ENCODE measurements at places on chromosomes 4 and X.

DNA sequence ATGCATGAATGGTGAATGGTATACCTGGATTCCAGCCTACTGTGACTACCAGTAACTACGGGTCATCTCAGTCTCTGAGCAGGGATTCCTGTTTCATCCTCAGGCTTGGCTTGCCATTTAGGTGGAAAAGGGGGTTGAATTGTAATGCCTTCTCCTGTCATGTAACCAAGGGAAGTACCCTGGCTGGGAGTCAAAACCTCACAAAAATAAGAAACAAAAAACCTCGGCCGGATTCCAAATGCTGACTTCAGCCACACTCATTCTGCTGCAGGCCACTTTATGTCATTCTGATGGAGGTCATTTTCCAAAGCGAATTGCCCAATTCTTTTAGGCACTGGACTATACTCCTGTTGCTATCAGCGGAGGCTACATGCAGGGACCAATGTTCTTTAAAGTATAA lies 324.7 kb downstream of the LDB2 start:
- DNase-seq: peak; percentile 75

DNA sequence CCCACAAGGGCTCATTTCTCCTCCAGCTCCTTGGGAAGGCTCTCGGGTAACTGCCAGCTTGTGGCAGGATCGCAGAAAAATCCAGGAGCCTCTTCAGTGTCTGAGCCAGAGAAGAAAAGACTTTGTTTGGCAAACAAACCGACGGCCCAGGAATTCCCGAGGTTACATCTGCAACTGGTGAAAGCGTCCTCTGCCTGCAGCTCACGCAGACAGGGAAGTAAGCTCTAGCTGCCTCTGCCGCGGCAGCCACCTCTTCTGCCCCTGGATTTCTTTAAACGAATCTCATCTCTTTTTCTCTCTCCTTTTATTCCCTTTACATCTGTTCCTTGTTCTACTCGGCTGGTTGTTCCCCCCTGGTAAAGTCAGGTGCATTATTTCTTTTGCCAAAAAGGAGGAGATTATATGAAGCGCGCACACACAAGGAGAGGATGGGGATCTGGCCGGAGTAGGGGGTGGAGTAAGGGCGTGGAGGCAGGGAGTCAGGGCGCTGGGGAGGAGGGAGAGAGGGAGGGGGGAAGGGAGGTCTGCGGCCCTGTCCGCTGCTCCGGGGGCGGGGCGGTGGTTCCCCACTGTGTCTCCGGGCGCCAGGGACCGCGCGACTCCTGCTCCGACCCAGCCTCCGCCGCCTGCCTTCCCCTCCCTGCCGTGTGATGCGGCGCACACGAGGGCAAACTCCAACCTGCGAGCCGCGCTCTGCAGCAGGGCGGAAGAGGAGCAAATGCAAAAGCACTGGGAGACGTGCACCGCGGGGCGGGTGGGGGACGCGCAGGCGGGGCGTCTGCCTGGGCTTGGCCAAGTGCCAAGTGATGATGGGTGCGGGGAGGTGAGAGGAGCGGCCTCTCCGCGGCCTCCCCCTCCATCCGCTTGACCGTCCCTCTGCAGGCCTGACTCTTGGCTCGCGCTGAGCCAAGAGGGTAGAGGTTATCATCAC lies at the start of gene DCHS2:
DCHS2 (minus strand) TSS at position 459 of the 931 bp plus-strand sequence; CDS start at position 15, 444 bp downstream.
- peak; percentile 16 for DNase-seq

- no peak for DNase-seq
Measured at GRCh38 chr4:55546506-55546755, 278 bp downstream of the CLOCK start.

DNA sequence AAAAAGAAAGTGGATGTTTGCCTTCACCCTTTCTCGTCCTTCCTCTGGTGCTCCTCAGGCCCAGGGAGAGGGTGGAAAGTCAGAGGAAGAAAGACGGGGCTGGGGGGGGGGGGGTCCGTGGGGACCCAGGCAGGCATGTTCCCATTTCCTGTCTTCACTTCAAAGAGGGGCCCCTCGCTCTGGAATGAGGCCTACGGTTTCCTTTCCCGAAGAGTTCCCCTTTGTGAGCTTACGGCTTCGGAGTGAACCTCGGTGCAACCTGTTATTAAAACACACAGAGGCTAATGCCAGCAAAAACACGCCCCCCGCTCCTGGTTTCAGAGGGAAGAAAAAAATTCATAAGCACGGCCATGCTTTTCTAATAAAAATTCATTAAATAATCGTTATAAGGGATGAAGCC lies 40.1 kb downstream of the SHOX start:
- DNase-seq: no peak

DNA sequence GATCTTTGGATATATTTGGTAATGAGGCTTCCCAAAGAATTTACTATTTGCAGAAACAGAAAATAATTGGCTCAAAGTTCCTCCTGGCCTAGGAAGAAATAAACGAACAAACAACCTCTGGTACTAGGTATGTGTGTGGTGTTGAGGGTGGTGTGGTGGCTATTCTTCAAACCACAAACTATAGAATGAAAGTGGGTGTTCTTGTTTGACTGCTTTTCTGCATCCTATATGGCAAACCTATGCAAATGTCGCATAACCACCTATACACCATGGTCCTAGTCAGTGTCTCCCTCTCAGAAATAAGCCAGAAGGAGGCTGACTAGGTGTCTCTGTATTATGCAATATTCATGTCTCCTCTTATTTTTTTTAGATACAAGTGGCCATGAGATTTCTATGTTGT lies 106.6 kb upstream of the PCDH18 start:
- DNase-seq: no peak

- no peak for DNase-seq
Measured at GRCh38 chr4:16503421-16504100, 277.3 kb upstream of the TAPT1 start.

- DNase-seq: no peak
Measured at GRCh38 chrX:108219949-108220601, 128.5 kb downstream of the ATG4A start.

DNA sequence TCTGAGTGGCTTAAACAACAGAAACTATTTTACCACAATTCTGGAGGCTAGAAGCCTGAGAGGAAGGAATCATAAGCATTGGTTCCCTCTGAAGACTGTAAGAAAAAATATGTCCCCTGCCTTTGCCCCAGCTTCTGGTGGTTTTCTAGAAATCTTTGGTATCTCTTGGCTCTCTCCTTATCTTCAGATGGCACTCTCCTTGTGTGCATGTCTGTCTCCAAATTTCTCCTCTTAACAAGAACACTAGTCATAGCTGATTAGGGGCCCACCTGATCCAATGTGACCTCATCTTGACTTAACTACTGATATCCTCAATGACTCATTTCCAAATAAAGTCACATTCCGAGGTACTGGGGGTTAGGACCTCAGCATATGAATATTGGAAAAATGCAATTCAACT lies 635.0 kb upstream of the NR3C2 start:
- DNase-seq: no peak

- DNase-seq: no peak
Measured at GRCh38 chr4:146273204-146273901, 59.0 kb downstream of the REELD1 start.

GRCh38 chr4:83139514-83140156 lies 25.1 kb upstream of the PLAC8 start:
- DNase-seq: no peak

All from fibroblast of villous mesenchyme (primary cell).